H4 (cell line): ENCODE measurements at places on chromosomes 3 and 15.

GRCh38 chr3:16906682-16907081, 21.9 kb downstream of the PLCL2 start:
- peak; percentile 64 for DNase-seq

- no peak for DNase-seq
Observed at GRCh38 chr3:195801251-195802183, 10.2 kb downstream of the MUC4 start.

DNA sequence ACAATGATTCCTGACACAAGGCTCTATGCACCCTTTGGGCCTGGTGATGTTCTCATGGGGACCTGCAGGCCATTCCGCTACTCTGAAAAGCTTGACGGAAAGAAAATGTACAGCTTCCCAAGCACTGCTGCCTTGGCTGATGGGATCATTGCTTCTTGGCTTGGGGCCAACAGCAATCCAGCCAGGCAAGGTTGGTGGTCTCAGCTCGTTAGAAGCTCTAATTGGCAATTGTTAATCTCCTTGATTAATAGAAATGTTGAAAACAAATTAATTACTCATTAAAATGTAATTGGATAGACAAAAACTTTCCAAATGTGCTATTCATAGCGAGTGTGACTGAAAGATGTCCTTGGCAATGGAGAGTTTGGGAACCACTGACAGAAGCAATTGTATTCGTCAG, 16.3 kb upstream of the MYZAP start:
- DNase-seq: no peak

GRCh38 chr3:126993436-126993835, 10.5 kb downstream of the PLXNA1 start:
- DNase-seq: no peak

DNA sequence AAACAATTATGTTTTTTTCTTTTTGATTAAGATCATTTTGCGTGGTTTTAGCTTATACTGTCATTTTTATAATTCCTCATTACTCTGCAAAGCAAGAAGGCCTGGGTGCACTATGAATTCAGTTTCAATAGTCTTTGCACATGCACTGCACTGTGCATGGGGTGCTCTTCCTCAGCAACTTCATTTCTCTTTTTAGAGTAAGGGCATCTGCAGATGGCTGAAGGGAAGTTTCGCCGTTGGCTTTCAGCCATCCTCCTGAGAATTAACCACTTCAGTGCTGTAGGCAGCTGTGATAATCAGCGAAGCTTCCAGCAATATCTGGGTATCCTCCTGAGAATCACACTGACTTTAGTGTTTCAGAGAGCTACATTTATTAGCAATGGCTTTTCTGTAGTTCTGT, 284.8 kb downstream of the GBE1 start:
- no peak for DNase-seq

DNA sequence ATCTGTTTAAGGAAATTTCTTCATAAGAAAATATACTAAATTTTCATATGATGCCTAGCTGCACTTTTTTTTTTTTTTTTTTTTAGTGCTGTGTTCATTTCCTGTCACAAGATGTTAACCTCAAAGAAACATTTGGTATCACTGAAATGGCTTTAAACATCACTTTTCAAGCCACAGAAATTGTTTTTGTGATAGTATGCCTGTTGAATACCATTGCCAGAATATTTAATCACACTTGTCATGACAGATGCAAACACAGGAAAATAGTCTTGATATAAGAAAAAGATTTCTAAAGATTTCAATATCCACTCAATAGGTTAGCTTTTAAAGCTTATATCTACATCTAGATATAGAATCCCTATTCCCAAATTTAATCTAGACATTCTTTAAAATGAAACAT, 608.5 kb upstream of the AGTR1 start:
- DNase-seq: no peak

GRCh38 chr3:101453961-101454360, 59.1 kb downstream of the SENP7 start:
- DNase-seq: no peak

GRCh38 chr3:197256836-197257444, 41.5 kb downstream of the DLG1 start:
- peak; percentile 31 for DNase-seq

- DNase-seq: peak; percentile 82
Observed at GRCh38 chr3:126753191-126754160, 49.4 kb downstream of the CHCHD6 start.

DNA sequence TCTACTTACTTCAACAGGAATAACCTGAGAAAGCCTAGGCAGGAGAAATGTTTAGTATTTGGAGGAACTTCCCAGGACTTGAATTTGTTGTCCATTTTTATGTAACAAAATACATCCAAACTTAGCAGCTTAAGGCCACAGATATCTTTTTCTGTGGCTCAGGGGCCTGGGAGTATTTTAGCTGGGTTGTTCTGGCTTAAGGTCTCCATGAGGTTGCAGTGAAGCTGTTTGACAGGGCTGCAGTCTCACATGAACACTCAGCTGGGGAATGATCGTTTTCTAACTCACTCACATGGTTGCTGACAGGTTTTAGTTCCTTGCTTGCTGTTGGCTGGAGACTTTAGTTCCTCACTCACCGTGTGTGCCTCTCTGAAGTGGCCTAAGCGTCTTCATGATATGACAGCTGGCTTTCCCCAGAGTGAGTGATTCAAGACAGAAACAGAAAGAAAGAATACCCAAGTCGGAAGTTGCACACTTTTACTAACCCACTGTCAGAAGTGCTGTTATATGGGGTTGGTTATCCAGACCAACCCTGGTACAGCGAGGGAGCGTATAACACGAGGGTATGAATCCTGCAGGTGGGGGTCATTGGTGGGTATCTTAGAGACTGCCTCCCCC, 229.7 kb upstream of the TBL1XR1 start:
- DNase-seq: no peak

- DNase-seq: no peak
Observed at GRCh38 chr15:72584006-72584405, 70.5 kb upstream of the GOLGA6B start.

DNA sequence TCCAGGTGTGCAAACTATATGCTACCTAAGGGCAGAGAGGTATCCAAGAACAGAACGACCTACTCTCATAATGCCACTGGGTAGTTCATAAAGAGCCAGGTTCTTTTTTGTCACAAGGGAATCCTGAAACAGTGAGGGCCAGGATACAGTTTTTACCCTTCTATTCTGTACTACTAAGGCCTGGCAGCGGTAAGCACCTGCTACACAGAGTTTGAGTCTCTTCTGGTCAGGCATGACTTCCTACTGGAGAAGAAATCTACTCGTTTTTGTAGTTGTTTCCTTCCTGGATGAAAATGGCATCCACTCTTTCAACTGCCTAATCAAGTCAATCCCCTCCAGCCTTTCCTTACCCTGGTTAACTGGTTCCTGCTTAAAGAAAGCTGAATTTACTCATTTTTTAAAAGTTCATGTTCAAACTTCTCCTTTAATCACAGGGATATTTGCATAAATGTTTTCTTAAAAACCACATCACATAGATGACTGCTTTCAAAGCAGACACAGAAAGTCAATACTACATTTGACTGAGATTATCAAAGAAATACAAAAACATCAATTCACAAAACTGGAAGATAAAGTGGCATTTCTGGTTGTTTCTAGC, 40.0 kb downstream of the MAP4 start:
- no peak for DNase-seq

GRCh38 chr15:40747685-40748631, 7.1 kb downstream of the RMDN3 start:
- DNase-seq: no peak
